ENCODE measurements at places on chromosomes 7 and 10.

DNA sequence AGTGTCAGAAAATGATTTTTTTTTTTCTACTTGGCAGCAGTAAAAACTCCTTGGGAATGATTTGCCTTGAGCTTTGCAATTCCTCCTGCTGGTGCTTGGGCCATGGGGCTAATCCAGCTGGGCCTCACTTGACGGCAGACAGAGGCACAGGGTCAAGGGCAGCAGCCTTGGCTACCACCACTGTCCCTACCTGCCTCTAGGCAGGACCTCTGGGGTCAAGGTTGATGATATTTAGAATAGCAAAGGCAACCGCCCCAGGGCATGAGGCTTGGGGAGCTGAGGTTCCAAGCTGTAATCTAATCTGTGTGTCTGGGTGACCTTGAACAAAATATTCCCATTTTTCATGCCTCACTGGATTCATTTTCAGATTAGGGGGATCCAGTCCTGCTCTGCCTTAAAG, 327.4 kb downstream of the PLXNA4 start:
- DNase-seq = no peak

DNA sequence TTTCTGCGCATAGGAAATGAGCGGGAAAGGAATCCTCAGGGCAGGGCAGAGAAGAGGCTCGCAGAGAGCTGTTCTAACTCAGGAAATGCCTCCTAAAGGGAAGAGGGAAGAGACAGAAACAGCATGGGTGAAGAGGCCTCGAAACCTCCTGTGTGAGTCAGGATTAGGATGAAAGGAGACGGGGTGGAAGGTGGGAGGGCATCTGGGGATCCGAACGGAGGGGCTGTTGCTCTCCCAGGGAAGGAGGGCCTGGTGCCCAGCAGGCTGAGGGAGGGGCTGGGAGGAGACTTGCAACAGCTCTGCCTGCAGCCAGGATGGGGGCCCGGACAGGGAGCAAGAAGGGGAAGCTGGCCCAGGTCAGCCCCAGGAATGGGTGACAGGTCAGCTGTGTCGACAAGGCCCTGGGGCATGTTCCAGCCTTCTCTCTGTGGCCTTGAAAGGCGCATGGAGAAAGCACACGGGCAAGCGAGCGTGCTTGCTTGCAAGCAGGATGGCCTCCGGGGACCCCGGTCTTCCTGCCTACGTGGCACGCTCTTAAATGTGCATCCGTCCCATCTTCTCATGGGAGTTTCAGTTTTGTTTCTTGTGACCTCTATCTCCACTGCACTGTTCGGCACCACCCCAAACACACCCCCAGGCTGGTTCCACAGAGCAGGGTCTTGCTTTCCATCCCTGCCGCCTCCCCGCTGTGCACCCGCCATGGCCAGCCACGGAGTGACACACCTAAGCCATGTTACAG, 63.5 kb downstream of the HIPK2 start:
- DNase-seq = peak; percentile 85

DNA sequence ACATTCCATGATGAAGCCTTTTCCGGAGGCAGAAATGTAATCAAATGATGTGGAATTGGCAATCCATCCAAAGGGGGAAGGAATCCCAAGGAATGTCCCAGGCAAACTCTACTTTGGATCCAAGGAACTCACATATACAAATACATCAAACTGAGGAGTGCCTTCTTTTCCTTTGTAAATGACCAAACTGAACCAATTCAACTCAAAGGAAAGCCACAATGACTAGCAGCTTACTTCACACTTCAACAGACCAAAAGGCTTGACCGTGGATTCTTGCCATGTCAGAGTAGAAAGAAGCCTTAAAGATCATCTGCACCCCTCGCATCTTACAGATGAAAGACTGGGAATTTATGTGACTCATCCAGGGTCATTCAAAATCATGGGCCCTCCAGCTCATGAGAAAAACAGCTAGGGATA, 79.7 kb upstream of the MACROH2A2 start:
- no peak for DNase-seq

DNA sequence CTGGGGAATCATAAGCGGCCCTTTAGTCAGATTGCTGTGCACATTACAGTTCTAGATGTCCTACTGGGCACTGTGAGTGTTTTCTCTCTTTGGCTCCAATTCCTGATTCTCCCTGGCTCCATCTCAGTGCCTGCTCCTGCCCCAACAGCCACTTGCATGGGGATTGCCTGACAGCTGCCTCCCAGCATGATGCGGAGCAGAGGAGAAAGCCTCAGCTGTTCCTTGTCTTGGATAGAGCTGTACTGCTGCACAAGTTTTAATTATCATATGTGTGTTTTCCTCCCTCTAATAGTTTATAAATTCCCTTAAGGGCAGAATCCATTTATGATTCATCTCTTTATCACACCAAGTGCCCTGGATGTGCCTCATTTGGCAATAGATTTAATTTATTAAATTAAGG, 285.8 kb upstream of the COBL start:
- peak; percentile 3 for DNase-seq

GRCh38 chr10:118442032-118442431, 99.9 kb upstream of the FAM204A start:
- no peak for DNase-seq

DNA sequence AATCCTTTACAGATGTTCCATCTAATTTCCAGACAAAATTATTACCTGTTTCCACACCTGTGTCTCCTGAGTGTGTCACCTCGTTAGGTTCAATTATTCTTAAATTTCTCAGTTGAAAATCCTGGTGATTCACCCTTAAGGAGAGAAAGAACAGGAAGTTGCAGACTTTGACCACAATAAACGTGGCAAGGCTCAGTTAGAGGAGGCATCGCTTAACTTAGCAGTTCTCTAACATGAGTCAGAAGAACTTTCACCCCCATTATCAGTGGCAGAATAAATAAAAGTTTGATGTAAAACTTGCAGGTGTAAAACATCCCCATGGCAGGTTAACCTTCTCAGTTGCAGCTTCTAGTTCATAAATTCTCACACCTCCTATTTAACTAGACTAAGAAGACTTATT, 8.3 kb downstream of the XPNPEP1 start:
- DNase-seq = no peak

DNA sequence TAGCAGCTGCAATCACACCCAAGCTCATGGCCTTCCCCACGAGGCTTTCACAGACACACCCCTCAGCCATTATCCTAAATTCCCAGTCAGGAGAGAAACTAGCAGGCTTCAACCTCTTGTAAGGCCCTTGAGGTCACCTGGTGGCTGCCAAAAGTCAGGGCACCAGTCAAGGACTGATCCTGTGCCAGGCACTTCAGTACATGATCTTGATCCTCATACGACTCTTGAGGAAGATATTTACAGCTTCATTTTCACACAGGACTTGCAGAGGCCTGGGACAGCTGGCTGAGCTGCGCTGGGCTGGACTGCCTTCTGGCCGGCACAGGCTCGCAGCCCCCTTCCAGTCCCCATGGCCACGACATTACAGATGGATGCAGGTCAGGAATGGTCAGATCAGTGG, 8.8 kb downstream of the PDAP1 start:
- DNase-seq = no peak

DNA sequence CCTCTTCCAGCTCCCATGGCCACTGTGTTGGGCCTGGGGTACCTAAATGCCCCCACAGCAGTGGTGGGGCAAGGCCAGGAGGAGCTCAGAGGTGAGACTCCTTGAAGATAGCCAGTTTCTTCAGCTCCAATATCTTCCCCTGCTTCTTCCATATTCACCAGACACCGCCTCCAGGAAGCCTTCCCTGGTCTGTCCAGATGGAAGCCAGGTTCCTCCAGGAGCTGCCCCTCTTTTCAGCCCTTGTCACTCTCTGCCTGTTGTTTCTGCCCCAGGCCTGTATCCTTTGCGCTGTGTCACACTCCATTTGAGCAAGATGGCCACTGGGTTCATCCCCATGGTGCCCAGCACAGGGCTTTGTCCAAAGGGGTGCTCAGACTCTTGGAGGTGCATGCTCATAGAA, 127.7 kb downstream of the MYL10 start:
- DNase-seq = no peak

- DNase-seq = no peak
Measured at GRCh38 chr7:149330914-149331567, 69.0 kb downstream of the ZNF783 start.

DNA sequence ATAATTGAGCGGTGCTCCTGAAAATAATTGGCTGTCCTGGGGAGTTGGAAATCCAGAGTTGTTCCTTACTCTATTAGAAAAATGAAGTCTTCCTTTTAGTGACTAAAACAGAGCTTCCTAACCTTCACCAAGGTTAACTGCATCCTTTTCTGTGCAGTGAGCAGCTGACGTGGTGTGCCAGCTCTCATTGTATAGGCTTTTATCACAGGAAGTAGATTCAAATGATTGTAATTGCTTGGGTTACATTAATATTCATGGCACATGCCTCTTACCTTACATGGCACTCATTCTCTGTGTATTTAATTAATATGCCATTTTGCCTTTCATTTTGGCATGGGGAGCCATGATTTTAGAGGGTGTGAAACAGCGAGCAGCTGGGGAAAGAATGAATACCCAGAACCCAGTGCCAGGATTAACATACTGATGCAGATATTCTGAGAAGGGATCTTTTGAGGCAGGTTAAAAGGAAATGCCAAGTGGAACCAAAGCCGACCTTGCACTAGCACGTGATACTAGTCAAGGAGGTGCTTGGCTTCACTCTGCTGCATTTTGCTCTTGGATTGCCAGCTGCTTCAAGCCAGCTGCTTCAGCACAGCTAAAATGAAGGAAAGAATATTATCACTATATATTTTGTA, 115.3 kb downstream of the ST7 start:
- DNase-seq = no peak

- no peak for DNase-seq
Measured at GRCh38 chr10:79910344-79910743, 38.6 kb downstream of the SFTPD start.

DNA sequence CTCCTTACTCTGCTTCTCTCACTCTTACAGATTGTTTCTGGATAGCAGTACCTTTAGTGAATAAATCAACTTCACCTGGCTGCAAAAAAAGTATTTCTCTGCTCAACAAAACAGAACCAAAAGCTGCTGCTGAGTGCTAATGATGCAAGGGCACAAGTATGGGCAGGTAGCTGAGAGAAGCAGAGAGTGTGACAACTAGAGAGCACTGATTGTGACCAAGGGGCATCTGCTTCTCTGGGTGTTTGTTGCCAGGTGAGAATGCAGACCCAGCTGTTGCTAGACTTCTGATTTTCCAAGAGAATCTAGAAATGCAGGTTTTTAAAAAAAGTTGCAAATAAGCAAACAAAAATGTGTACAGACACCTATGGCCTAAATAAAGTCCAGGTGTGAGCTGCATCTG, 25.3 kb upstream of the PPIF start:
- DNase-seq = no peak

- no peak for DNase-seq
Measured at GRCh38 chr10:4748491-4749270, 77.3 kb upstream of the AKR1E2 start.

DNA sequence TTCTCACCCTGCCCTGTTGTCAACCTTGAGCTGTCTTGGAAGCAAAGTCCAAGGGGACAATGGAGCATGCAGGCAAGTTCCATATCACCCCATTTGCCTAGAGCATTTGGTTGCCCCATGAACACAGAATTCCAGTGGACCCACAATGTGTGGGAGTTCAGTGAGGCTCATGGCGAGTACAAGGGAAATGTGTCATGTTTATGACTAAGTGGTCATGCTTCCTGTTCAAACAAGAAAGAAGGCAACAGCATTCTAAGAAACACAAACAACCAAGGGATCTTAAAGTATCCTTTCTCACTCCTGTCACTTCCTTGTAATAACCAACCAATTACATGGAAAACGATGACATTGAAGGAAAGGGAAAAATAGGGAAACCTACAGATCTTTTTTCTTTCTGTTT, 513.0 kb downstream of the INHBA start:
- DNase-seq = no peak

GRCh38 chr10:22934726-22935125, 6.9 kb downstream of the ARMC3 start:
- no peak for DNase-seq

Measured in lower leg skin (tissue), 4 donors.